ENCODE measurements at places on chromosomes 1 and 21.
A peak's percentile ranks its signal among the peaks of the same experiment; 100 is the strongest.

- peak; percentile 83 for DNase-seq
Measured at GRCh38 chr1:206864939-206865671, at the start of gene IL20. TSS of gene IL20 (plus strand) at chr1:206865623. CDS start at chr1:206865853, 230 bp downstream.

DNA sequence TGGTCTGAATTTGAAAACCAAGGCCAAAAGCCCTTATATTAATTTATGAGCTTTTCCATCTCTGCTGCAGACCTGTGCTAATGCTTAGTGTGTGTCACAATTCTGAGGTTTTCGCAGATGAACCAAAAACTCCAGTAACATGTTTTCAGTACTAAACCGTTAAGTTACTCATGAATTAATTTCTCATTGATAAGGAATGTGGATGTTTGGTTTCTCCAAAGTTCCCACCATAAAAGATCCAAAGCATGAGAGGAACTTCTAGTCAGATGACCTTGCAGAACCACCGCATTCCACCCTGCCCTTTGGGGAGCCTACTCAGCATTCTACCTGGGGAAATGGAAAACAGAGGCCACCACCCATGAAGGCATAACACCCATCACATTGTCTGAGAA, 7.5 kb upstream of the LEPR start:
- no peak for DNase-seq

DNA sequence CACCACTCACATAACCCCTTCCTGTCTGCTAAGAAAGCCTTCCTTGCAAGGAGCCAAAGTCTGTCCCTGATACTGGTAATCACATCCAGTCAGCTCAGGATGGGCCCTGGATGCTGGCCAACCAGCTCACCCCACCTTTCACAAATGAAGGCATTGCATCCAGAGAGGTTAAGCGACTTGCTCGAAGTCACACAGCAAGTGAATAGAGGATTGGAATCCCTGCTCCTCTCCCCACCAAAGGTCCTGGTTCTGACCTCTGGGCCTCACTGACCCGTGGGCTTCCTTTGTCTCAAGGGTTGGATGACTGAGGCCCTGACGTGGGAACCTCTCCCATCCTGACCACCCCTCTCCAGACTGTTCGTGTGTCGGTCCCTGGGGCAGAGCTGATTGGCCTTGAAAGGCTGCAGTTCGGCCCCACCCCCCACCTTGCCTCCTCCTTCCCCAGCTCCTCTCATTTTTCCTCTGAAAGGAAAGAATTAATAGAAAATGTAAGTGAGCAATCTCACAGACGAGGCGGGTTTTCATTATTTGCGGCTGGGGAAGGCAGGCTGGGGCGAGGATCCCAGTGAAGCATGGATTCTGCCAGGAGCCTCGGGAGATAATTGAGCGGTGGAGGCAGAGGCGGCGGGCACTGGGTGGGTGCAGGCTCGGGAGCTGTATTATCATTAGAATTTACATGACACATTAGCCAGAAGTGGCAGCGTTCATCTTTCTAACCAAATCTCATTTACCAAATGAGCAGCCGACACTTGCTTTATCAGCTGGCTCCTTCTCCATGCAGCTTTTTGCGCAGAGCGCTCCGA, 101.5 kb upstream of the CSF3R start:
- DNase-seq, result no peak

DNA sequence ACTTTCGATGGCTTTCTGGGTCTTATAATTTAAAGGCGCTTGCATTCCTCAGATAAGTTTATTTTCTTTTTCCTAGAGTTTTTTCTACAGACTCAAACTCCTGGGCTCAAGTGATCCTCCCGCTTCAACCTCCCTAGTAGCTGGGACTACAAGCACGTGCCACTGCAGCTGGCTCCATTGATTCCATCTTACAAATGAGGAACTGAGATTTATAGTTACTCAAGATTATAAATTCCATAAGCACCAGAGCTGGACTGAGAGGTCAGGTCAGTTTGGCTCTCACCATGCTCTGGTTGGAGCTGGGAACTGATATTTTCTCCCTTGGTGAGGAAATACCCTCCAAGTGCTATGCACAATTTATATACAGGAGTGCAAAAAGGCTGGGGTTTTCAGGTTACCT, 13.4 kb upstream of the PRPF38B start:
- DNase-seq, result no peak

- DNase-seq, result no peak
Measured at GRCh38 chr1:9341301-9341845, 48.7 kb downstream of the SPSB1 start.

DNA sequence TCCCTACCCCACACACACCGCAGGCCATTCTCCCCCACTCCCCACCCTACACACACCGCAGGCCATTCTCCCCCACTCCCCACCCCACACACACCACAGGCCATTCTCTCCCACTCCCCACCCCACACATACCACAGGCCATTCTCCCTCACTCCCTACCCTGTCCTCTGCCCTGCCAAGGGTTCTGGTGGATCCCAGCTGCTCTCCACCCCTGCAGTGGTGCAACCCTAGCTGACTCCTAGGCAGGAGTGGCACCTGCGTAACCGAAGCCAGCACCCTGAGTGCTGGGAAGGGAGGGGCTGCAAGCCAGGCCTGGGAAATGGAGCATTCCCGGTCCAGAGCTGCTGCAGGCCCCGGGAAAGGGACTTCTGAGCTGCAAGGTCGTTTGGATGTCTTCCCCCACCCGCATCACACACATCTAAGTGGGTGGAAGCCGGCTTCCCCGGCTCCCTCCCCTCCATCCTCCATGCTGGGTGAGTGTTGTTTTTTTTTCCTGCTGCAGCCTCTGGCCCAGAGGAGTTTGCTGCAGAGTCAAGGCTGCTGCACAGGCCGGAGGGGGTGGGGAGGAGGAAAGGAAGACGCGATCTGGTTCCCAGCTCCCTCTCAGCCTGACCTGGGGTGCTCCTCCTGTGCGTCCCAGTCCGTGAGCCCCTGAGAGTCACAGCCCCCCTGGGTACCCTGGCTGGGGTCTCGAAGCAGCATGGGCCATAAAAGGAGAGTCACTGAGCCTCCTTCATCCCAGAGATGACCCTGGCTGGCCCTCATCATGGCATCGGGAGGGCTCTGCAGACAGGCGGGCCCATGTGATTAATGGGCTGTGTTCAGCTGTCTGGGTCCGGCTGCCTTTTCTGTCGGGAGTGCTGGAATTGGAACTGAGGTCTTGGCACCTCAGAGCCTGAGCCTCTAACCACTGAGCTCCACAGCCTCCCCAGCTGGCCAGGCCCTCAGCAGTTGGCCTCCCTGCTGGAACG, 16.1 kb downstream of the H6PD start:
- no peak for DNase-seq

GRCh38 chr1:234488054-234489006, 9.4 kb upstream of the TARBP1 start:
- DNase-seq, result no peak

DNA sequence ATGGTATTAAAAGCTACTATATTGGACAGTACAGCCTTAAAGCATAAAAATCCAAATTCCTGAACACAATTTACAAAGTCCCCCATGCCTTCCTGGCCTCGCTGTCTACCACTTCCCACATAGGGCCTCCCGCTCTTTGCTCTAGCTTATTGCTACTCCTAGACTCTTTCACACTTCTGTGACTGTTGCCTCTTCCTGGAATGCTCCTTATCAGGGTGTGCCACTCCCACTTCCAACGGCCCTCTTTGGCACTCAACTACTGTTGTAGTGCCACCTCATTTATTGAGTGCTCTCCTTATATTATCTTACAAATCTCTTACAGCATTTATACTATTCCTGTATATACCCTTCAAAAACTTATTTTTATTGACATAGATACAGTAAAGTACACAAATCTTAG, 4.8 kb downstream of the SARS1 start:
- DNase-seq, result no peak

DNA sequence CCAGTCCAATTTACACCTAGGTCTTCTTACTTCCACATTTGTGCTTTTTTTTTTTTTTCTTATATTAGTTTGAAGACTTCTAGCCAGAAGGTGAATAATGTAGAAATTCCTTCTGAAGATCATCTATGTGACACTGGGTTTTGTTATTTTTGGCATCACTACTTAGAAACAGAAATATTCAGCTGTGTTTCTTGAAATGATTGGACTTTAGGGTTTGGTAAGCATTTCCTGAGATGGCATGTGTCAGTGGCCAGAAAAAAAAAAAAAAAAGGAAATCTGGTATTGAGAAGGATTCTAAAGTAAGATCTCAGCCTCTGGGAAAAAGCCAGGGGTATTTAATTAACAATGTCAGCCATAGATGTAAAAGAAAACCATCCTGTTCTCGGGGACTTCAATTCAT, 43.4 kb upstream of the LRRC8C start:
- no peak for DNase-seq

- no peak for DNase-seq
Measured at GRCh38 chr1:47983691-47984090, 13.5 kb downstream of the TRABD2B start.

DNA sequence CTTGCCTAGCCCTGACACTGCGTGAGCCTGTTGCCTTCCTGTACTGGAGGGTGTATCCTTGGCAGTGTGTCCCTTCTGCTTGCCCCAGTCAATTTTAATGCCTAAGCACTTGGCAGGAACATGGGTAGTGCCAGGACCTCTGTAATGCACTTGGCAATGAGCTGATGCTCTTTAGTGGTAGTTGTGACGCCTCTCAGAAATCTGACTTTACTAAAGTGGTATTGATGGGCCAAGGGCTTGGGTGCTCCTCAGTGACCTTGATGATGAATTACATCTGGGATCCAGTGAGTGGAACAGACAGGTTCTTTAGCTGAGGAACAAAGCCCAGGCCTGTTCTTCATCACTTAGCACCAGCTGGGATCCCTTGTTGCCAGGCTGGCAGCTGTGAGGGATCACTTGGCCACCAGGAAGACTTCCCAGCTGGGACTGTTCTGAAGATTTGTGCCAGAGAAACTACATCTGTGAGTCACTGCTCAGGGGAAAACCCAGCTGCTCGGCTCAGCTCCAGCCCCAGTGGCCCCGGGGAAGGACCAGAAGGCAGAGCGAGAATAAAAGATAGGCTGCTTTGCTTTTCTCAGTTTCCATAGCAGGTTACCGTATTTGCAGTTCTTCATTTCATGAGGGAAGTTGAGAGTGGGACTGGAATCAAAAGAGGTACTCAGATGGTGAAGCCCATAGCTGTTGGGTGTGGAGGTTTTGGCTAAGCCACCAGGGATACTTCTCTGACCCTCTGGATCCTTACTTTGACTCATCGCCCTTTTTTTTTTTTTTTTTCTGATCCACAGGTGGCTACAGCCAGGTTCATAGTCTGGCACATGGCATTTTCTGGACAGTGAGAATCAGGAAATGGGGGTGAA, 28.5 kb upstream of the KCNA2 start:
- peak; percentile 46 for DNase-seq

GRCh38 chr1:59779949-59780348, 34.8 kb upstream of the HOOK1 start:
- no peak for DNase-seq

DNA sequence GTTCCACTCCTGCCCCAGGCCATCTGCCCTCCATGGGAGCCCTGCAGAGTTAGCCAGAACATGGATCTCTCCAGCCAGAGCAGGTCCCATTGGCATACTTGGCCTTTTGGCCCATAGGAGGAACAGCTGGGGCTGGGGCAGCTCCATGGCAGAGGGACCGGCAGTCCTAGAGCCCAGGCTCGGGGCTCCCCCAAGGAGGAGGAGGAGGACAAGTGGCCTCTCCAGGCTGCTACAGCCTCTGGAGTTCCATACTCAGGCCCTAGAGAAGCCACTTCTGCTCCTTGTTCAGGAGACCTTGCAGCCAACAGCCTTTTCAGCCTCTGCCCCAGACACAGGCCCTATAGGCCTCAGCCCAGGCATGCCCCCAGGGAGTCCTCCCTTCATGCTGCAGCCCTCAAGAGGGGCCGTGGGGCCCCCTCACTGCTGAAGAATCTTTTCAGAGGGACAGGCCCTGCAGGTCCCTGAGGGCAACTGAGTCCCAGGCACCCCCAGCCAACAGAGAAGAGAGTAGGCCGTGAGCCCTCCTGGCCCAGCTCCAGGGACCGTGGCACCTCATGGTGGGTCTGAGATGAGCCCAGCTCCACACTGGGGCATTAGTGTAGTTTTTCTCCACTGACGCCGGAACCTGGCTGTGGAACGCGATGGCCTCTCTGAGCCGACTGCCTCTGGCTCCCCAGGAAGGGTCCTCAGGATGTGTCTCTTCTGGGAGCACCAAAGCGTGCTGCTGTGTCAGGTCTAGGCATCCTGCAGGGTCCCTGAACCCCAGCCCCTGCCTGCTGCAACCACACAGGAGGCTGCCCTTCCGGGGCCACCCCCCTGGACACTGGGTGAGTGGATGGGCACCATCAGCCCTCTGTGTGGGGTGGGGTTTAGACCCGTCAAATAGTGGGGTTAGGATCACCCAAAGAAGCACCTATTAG, 297.6 kb upstream of the VAMP3 start:
- DNase-seq, result no peak

DNA sequence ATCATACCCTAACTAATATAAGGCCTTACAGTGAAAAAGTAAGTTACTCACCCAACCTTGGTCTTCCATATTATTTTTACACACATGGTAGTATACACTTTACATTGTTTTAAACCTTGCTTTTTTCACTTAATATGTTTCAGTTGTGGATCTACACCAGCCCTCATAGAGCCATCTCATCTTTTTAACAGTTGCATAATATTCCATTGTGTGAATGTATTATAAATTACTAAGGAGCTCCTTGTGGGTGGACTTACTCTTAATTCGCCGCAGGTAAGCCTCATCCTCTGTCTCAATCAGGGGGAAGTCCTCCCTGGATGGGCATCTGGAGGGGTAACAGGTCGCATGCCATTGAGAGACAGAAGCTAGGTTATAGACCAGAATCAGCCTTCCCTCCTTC, 13.2 kb downstream of the RXFP4 start:
- DNase-seq, result no peak

DNA sequence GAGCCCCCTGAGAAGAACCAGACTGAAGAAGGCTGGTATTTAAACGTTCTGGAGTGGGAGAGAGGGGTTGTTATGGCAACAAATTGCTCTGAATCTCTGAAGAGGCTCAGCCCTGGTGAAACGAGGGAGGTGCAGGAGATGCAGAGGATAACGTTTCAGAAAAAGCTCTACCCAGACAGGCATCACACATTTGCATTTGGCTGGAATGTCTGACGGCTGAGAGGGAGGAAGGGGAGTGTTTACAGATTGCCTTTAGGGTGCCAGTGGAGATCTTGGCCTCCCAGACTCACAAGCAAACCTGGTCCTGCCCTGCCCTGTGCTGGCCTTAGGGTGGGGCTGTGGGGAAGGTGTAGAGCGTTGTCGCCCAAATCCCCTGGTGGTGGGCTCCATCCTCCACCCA, 169.0 kb upstream of the AJAP1 start:
- no peak for DNase-seq

DNA sequence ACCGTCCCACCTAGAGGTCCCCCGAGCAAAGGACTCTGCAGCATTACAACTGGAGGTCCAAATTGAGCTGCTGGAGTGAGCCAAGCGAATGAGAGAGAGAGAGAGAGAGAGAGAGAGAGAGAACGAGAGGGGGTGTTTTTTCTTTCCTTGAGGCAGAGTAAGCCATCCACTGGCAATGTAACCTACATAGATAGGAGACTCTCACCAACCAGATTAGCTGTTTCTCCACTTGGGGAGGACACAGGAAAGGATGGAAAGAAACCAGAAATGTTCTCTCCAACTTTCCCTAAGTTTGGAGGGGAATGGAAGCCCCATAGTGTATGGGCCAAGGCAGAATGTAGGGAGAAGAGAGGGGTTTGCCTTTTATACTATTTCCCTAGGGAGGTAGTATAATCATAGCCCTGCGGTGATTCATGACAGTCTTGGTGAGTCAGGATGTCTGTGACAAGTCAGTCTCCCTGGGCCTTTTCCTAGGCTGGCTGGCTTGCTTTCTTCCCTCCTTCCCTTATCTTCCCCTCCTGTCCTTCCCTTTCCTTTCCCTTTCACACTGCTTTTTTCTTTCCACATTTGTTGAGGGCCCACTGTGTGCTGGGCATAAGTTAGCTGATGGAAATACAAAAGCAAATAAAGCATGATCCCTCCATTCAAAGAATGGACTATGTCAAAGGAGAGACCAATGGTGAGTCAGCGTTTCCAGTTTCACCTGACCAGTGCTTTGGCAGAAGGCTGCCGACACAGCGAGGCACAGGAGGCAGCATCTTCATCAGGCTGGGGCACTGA, 7.1 kb downstream of the FNDC7 start:
- DNase-seq, result no peak
